NCI-H187 (cell line): ENCODE measurements at places on chromosomes 11 and 22.

- no peak for DNase-seq
These were observed 61.0 kb upstream of the NAV2 start for GRCh38 chr11:19651653-19652052.

DNA sequence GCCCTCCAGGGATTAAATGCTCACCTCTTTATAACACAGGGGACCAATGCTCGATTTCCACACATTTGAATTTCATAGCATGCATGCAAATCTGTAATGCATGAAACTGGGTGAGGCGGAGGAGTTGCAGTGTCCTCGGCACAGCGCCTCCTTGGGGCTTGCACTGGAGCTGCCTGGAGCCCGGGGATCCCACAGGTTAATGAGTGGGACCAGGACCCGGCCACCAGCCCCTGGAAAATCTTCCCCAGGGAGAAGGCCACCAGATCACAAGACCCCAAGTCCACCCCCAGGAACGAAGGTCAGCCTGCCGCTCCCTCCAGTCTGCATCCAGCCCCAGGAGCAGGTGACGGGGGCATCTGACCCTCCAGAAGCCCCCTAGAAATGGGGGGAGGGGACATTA, 119.1 kb downstream of the MN1 start:
- DNase-seq = no peak

DNA sequence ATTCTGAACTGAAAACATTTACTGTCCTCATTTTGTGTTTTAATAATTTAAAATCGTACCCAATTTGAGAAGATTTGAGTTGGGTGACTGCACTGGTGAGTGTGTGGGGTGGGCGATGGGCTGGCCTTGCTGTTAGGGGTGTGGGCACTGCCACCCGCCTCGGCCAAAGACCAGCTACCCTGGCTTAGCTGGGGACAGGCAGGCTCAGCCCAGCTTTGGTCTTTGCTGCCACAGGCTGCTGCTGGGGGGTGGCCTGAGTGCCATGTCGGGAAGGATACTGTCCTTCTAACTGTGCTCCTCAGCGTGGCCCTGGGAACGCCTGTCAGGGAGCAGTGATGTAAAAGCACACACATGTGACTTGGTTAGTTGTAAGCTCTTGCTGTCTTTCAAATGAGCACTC, 22.3 kb downstream of the FAM118A start:
- DNase-seq = no peak

GRCh38 chr11:7621554-7621953, 51.7 kb downstream of the CYB5R2 start:
- DNase-seq = no peak

GRCh38 chr11:119783466-119784400, 54.7 kb upstream of the NECTIN1 start:
- DNase-seq = no peak

DNA sequence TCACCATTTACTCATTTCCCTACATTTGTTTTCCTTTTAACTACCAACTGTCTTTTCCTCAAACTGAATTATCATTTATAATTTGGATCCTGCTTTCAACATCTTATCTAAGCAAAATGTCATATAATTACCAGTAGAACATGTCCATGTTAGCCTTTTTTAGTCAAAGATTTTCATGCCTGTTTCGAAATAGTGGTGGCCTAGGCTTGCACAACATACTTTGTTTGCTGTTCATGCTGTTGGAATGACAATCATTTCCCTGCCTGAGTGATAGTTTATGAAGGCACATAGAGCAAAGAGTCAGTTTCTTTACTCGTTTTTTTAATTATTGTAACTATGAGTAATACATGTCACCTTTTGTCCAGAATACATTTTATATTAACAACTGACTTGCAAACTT, 144.3 kb upstream of the ANO3 start:
- DNase-seq = no peak

DNA sequence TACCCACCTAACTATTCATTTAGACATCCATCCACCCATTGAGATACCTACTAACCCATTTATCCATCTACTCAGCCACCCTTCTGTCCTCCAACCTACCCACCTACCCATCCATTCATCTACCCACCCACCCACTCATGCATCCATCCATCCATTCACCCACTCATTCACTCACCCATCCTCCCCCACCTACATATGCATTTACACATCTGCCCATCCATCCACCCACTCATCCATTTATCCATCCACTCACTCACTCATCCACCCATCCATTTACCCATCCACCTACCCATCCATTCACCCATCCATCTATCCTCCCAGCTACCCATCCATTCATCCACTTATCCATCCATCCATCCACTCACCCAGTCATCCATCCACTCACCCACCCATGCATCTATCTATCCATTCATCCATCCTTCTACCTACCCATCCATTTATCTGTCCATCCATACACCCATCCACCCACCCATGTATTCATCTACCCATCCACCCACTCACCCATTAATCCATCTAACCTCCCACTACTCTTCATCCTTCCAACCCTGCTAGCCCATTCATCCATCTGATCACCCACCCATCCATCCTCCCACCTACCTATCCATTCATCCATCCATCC, 378.7 kb downstream of the CTTN start:
- DNase-seq = no peak

GRCh38 chr22:26722159-26722558, 64.8 kb downstream of the MIAT start:
- no peak for DNase-seq

DNA sequence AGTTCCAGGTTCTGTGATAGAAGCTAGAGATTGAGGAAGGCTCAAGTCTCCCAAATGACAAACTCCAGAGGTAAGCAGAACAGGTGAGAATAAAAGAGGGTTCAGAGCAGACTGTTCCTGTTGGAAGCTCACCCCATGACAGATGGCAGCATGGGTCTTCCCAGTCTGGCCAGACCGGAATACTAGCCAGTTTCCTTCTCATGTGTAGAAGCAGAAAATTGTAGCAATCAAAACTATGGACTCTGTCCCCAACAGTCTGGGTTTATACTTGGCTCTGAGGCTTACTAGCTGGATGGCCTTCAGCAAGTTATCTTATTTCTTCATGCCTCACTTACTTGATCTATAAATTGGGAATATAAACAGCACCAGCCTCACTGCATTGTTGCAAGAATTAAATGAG, 494.8 kb downstream of the MN1 start:
- DNase-seq = no peak

GRCh38 chr11:16313846-16314245, 42.5 kb downstream of the SOX6 start:
- DNase-seq = no peak

DNA sequence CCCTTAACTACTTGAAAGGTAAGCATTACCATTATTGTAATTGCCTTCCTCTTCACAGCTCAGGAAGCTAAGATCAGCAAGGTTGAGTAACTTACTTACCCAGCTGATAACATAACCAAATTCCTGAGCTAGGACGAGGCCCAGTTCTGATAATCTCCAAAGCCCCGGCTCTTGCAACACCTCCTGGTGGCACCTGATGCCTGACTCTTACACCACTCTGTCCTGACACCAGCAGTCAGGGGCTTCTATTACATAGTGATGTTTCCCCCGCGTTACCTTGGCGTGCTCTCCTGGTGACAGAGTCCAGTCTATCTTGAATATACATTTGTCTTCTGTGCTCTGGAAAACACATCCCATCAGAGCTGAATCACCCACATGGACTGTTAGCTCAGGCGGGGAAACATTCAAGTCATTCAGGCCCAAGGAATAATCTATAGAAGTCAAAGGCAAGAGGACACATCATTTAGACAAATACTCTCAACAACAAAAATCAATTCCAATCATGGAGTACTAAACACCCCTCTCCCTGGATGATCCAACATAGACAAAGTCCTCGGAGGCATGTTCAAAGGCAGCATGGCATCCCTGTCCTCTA, 12.6 kb downstream of the JAML start:
- DNase-seq = no peak

DNA sequence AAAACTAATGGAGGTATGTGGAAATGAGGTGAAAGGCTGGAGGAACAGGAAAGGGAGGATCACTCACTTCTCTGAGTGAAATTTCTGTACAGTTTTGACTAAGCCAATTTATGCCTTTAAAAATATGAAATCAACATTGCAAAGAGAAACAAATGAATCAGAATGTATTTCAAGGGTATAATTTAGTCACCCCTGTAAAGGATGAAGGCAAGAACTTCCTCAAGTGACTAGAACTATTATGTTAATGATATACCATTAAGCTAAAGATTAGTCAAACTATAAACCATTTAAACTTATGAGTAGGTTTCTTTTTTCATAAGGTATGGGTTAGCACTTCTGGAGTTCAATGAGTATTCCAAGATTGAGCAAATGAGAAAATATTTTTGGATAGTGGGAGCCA, 184.5 kb upstream of the CHORDC1 start:
- DNase-seq = no peak
